Stimulated activated CD4-positive, alpha-beta T cell treated with anti-CD3 and anti-CD28 coated beads, Interleukin-1b, Interleukin-23, amount 100 ng/mL, for 4 hours (primary cell): ENCODE measurements at places on chromosomes 3 and 15.

GRCh38 chr15:56984681-56985481 lies 66.4 kb downstream of the TCF12 start:
- no peak for DNase-seq

- no peak for DNase-seq
These were observed 116.0 kb upstream of the NEO1 start for GRCh38 chr15:72936237-72936636.

DNA sequence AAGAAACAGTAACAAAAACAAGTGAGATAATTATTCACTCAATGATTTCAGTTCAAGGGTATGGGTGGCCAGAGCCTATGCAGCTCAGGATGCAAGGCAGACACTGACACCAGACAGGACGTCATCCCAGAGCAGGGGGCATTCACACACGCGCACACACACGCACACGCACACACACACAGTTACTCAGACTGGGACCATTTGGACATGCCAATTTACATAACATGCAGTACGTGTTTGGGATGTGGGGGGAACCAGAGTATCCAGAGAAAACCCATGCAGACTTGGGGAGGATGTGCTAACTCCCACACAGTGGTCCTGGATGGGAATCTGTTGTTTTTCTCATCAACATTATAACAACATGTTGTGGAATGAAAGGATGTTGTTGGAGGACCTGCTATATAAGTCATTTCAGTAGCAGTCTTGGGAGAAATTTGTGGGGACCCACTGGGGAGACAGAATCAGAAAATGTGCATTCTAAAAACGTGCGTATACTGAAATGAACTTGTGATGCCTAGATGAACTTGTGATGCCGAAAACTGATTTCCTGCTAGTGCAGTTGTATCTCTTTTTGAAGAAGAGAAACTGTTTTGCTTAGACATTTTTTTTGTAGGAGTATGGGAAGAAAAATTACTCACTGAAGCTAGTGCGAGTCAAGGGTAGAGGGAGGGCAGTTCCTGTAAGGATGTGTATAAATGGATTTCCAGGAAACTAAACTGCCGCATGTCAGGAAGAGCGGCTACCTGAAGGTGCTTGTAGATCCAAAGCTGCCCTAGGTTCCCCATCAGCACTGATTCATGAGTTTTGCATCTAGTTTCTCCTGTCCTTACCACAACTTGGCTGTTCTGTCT lies 25.2 kb downstream of the CD200 start:
- no peak for DNase-seq

DNA sequence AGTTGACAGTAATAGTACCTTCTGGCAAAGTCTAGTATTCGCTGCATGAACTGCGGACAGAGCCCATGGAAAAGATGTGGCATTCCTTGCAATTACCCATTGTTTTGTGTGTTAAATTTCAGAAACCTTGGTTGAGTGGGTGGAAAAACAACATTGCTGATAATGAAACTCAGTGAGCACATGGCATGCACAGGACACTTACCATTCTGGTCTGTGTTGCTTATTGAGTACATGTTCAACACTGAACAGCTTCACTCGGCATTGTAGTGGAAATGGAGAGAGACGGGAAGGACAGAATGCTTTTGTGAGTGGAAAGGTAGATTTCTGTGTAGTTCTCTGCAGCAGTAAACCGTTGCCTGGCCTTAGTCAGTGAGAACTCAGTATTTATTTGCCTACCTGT lies 165.3 kb downstream of the FNDC3B start:
- DNase-seq, result no peak
